ENCODE measurements at places on chromosomes 4 and X.

- no peak for DNase-seq
Measured at GRCh38 chrX:25968920-25969319, 169.2 kb upstream of the MAGEB18 start.

DNA sequence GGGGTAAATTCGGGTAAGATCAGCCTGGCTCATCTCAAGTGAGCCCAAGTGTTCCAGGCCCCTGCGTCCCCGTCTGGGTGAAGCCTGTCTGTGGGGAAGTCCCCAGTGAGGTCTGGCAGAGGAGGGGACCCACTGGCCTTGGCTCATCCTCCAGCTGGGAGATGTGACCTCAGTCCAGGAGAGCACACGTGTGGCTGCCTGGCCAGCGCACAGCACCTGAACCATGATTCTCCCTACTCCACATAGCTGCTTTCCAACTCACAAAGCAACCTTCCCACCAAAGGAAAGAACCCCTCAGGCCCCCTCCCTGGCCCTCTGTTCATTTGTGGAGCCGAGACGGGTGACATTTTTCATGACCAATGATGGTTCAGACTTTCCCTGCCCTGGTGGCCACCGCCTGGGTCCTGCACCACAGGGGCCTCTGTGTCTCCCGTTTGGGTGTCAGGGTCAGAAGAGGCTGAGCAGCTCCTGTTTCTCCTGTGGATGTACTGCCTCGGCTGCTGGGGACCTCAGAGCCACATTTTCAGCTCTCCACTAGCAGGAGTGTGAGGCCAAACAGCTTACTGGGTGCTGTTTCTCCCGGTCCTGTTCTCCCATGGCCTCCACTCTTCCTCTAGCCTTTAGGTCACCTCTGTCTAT, 111.4 kb downstream of the CPZ start:
- DNase-seq, result no peak

DNA sequence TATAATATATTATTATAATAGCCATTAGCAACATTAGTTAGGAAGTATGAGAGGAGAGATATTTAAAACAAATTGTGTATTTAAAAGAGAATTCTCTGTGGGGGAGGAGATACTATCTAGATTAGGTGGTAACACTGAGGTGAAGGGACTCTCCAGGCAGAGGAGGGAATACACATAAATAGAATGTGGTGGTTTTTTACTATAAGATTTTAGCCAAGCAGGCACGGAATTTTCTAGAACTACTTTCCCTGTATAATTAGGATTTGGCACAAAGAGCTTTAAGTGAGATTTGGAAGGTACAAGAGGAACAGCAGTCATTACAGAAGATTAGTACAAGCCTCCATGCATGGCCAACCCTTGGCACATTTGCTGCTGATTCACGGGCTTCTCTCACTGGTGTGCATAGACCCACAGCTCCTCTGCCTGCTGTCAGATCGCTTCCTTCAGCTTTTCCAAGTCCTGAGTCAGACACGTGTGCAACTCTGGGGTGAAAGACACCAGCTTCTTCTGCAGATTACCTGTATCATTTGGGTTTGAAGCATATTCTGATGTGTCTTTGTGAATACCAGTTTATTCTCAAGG, 685.5 kb downstream of the KCTD8 start:
- DNase-seq, result no peak

GRCh38 chr4:181566490-181566889, 676.7 kb upstream of the TENM3 start:
- DNase-seq, result no peak

GRCh38 chr4:141977433-141977832, 341.1 kb downstream of the IL15 start:
- DNase-seq, result no peak

DNA sequence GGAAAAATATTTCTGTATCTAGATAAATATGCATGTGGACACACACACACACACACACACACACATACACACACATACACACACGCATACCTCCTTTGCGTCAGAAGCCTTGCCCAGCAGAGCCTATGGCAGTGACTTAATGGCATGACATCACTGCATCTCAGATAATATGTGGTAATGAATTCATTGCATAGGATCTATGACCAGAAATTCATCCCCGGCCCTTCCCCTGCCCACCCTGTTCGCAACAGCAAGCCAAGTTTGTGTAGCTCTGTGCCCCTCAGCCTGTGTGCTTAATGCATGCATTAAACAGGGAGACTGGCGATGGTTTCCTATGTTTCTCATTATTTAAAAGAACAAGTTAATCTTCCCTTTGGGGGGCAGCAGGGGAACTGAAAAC, 120.7 kb downstream of the NKX6-1 start:
- DNase-seq, result no peak

- no peak for DNase-seq
Measured at GRCh38 chr4:41613821-41614220, 75.9 kb downstream of the LIMCH1 start.

DNA sequence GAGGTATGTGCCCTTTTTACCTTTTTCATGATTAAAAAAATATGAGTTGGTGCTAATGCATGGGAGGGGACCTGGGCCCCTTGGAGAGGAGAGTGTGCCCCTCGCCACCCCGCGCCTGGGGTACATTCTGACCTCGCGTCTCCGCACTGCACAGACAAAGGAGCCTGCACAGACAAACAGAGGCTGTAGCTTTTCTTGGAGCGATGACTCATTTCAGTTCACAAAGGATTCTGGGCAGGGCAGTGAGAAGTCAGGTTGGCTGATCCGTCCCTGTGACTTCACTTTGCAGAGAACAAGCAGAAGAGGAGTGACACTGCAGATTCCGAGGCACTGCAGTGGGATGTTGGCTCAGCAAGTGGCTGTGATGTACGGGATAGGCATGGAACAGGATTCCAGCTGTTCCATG, 82.9 kb downstream of the STOX2 start:
- no peak for DNase-seq

DNA sequence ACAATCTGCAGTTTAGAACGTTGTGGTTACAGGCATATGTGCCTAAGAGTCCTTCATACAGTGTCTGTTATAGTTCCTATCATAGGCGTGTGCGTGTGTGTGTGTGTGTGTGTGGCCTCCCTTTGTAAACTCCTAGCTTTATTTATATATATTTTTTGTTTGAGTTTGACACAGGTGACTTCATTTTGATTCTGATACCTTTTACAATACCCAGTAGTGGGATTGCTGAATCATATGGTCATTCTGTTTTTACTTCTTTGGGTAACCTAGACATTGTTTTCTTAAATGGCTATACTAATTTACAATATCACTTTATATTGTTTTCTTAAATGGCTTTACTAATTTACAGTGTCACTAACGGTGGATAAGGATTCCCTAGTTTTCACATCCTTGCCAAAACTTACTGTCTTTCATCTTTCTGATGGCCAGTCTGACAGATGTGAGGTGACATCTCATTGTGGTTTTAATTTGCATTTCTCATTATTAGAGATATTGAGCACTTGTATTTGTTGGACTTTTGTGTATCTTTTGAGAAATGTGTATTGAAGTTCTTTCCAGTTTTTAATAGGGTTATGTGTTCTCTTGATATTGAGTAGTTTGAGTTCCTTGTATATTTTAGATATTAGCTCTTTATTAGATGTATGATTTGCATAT, 211.1 kb upstream of the NUDT6 start:
- no peak for DNase-seq

GRCh38 chr4:121192480-121192879, 28.4 kb upstream of the TNIP3 start:
- DNase-seq, result peak; percentile 32

- DNase-seq, result no peak
Measured at GRCh38 chrX:99445336-99445735, 964.7 kb downstream of the PCDH19 start.

DNA sequence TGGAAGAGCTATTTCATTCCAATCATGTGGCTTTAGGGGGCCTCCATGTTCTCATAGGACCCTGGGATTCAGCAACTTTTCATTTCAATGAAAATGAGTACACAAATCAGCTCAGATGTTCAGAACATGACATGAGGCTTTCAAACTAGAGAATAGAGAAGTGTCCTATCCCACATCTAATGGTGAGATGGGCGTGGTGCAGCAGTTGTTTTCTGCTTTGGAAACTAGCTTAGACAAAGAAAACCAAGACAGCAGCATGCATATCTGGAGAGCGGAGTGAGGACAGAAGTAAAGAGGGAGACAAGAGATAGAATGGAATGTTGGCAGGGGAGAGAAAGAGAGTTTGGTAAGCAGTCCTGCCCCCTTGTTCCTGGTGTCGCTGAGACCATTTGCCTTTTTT, 1009.1 kb upstream of the IGFBP7 start:
- no peak for DNase-seq

- no peak for DNase-seq
Measured at GRCh38 chrX:2714551-2714950, 23.5 kb downstream of the CD99 start.

GRCh38 chrX:69161786-69162349, 3.4 kb downstream of the PJA1 start:
- DNase-seq, result no peak

DNA sequence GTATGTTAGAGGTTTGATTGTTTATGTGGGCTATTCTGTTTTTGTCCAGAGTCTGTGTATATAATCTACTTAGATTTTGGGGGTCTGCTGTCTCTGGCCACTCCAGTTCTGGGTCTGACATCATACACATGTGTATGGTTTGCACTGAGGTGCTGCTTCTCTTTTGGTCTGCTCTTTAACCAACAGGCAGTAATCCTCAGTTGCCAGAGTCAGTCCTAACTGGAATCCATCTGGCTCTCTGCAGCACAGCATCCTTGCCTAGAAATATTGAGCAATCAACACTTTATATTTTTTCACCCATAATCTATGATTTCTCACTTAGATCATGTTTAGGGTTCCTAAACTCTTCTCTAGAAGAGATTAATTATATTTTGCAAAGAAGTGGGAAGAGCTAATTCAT, 98.3 kb upstream of the SFRP2 start:
- no peak for DNase-seq

DNA sequence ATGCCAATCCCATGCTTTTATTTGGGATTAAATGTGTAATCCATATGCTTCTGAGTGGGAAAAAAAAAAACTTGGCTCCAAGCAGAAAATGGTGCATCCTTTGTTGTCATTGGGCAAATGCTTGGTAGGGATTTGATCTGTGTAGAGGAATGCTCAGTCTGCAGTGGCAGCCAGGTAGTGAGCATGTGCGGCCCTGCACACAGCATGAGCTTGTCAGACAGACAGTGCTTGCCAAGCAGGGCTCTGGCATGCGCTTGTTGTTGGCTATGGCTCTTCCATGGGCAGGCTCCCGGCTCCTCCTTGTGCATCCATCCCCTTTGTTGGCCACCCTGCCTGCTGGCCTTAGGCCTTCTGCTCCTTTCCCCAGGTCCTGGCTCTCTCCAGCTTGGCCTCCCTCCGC, 130.3 kb downstream of the GPR143 start:
- no peak for DNase-seq
